ENCODE measurements at places on chromosomes 1 and 21.

GRCh38 chr1:76162254-76162653, 87.7 kb downstream of the ST6GALNAC3 start:
- DNase-seq = no peak

DNA sequence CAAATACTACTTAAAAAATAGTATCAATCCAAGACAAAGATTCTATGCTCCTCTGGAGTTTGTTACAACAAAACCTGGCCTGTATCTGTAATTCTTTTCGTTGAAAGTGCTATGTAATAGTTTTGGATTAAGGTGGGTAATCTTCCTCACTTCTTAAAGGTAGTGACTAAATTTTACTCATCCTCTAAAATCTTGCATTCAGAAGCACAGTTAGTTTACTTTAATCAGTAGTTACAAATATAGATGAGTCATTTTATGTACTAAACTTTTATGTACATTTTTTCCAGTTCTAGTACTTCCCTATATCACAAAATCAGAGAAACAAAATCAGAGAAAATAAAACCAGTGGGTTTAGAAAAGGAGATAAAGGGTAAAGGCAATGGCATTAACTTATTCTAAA, 51.3 kb downstream of the ZNHIT6 start:
- no peak for DNase-seq

GRCh38 chr1:31651766-31652165, 7.1 kb upstream of the PEF1 start:
- DNase-seq = no peak

DNA sequence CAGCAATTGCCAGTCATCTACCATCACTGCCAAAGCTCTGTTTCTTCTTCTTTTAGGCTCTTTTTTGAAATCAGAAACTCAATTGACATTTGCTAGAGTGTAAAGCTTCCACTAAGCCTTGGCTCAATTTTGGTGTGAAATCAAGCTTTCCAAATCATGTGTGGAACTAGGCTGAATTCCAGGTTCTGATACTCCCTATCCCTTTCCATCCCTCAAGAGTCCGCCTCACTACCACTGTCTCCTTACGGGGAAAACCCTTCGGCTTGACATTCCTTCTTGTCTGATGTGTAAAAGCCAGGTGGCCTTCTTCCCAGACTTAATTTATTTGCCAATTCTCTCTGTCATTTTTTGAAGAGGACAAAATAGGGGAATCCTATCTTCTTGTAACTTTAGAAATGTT, 47.2 kb upstream of the PRMT6 start:
- DNase-seq = no peak

GRCh38 chr1:19010995-19011844, 54.7 kb upstream of the IFFO2 start:
- peak; percentile 65 for DNase-seq

- no peak for DNase-seq
Measured at GRCh38 chr1:227774821-227775661, 39.8 kb downstream of the SNAP47 start.

DNA sequence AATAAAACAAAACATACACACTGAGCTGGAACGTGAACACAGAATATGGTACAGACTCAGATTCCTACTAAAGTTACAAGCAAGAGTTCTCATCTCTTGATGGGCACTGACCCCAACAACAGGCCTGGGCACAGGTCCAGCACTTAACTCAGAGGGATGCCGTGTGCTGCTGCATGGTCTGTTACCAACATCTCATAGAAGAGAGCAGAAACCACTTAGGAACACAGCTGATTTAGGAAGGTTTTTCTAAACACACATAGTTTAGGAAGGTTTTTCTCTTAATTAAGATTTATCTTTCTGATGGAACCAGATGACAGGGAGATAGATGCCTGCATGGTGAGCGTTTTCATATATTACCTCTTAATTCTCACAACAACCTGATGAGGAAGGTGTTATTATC, 1.5 kb downstream of the GCLM start:
- no peak for DNase-seq

GRCh38 chr1:153760440-153760839, 14.8 kb upstream of the SLC27A3 start:
- no peak for DNase-seq

GRCh38 chr1:86841116-86841515, 72.8 kb downstream of the SELENOF start:
- DNase-seq = no peak

DNA sequence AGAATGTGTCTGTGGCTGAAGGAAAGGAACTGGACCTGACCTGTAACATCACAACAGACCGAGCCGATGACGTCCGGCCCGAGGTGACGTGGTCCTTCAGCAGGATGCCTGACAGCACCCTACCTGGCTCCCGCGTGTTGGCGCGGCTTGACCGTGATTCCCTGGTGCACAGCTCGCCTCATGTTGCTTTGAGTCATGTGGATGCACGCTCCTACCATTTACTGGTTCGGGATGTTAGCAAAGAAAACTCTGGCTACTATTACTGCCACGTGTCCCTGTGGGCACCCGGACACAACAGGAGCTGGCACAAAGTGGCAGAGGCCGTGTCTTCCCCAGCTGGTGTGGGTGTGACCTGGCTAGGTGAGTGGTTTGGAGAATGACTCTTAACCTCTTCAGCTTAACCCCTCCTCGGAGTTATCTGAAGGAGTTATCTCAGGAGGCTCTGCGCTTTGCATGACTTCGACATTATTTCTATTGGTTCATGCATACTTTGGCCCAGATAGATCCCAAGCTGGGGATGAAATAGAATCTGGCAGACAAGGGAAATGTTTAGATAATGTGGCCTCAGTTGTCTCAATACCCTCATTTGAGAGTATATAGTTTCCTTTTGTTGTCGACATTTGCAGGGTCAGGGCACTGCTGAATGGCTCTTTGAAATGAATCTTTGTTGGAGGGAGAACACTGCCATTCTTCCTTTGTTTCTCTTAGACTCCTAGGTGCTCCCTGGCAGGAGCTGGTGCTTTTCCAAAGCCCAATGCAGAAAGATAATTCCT, 39.7 kb downstream of the PTGFRN start:
- DNase-seq = no peak

DNA sequence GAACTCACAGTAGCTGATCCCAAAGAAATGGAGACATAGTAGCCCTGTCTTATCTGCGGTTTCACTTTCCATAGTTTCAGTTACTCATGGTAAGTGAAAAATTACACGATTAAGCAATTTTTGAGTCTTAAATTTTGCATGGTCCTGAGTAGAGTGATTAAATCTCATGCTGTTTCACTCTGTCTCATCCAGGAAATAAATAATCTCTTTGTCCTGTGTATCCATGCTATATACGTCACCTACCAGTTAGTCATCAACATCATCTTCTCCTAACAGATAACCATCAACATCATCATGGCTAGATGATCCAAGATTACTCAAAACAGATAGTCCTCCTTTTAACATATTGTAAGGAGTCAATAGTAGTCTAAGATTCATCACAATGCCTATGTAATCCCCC, 1589.3 kb downstream of the BRINP3 start:
- no peak for DNase-seq

DNA sequence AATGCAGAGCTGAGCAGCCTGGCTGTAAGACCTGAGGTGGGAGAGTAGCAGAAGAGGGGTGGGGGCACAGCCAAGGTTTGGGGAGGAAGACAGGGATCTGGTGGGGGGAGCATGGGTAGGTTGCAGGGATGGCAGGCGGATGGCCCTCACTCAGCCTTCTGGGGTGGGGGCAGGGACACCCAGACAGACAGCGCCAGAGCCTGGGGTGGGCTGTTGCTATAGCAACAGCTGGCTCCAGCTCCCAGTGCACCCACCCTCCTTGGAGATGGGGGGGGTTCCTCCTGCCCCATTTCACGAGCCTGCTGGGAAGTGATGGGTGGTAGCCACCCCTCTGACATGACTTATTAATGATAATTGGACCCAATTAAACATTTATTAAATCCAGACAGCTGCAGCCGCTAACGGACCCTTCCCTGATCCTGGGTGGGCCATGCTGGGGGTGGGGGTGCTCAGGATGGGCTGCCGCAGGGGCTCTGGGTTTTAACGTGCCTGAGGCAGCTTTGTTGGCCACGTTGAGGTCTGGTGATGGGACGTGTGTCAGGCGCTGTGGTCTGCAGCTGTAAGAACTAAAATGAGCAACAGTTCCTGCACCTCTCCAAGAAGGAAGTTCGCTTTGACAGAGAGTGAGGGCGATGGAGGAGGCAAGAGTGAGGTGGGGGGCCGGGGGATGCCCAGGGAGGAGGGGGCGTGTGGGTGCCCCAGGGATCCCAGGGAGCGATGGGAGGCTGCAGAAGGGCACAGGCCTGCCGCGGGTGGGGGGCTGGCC, 19.4 kb downstream of the AGRN start:
- no peak for DNase-seq

- DNase-seq = no peak
Measured at GRCh38 chr1:180130651-180131050, 24.0 kb upstream of the QSOX1 start.

- DNase-seq = peak; percentile 26
Measured at GRCh38 chr1:51518586-51519047, 449 bp downstream of the EPS15 start.

GRCh38 chr1:116292929-116293725, 79.9 kb upstream of the ATP1A1 start:
- no peak for DNase-seq

GRCh38 chr1:89883030-89883379, 62.2 kb downstream of the LRRC8D start:
- DNase-seq = no peak

DNA sequence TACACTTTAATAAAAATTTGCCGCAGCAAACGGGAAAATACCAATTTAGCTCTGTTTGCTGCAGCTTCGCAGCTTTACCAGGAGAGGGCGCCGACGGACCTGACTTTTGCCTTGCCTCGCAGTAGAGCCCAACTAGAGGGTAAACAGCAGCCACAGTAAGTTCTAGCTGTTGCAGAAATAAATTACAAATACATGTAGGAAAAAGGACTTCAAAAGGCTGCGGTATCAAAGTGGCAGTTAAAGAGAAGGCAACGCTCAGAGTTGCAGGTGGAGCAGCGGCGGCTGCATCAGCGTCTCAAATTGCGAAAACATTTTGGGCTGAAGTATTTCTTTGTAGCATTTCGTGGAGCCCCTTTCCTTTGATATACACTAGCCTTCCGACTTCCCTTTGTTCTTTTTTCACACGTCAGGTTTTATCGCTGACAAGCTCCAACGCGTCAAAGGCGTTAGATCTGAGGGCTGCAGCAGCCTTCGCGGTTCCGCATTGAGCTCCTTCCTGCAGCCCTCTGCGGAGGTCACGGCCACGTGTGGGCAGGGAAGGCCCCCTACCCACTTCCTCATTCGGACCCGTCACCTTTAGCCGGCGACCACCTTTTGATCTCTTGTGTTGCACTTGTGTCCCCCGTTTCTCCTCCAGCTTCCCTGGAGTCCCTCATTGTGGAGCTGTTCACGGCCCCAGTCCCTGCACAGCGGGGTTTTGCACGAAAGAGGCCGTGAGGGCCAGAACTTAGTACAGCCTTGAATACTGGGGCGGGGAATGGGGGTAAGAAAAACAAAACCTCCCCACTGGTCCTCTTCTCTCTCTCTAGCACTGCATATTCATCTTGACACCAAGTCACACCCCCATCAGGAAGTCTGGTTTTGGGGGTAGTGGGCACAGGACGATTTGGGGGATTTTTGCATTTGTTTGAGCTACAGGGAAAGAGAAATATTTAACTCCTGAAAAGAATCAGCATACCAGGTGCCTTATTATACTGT, 72.8 kb downstream of the S1PR1 start:
- DNase-seq = peak; percentile 67

DNA sequence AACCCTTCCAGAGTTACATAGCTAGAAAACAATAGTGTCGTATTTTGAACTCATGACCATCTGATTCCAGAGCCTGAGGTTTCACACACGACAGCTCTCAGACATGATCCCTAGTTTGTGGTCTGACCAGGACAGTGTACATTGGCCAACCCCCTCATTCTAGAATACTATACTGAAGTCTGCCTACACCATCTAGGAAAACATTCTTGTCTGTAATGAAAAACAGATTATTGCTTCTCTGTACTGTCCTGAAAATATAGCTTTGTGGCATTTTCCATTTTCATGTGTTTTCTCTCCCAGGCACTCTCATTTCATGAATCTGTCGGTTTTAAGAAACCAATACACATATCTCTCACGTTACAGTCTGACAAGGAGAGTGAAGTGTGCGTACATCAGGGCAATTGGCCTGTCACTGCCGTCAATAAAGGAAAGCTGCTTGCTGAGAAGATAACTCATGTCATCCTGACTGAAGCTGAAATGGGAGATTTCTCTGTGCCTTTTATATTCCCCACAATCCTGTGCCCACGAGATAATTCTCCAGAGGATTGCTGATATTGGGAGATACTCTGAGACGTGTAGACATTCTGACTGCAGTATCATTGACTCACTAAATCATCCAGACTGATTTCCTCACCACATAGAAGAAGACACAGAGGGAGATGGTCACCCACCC, 585.6 kb downstream of the PLPP3 start:
- DNase-seq = no peak

All from activated T-cell treated with anti-CD3 and anti-CD28 coated beads, Interleukin-2, amount 50 U/mL, for 4 hours (primary cell).